Stimulated activated CD4-positive, alpha-beta T cell treated with anti-CD3 and anti-CD28 coated beads, Interleukin-12 subunit alpha, Interleukin-12 subunit beta, amount 100 ng/mL, for 24 hours (primary cell): ENCODE measurements at places on chromosomes 12 and 14.

- no peak for DNase-seq
Measured at GRCh38 chr12:47317175-47317915, 237.6 kb upstream of the AMIGO2 start.

DNA sequence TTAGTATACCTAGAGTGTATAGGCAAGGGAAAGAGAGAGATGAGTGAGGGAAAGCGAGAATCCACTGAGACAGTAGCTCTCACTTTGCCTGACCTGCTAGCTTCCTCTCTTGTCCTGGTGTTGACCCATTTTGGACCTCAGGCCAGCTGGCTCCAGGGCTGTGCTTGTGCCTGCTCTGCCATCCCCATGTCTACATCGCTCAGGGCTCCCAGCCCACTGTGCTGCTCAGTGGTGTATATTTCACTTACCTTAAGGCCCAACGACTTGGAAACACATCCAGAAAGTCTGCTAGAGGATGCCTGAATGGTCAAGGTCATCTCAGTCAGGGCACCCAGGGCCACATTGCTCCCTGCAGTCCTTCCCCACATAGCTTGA is 964 bp upstream of the SERPINA4 start:
- DNase-seq, result no peak

DNA sequence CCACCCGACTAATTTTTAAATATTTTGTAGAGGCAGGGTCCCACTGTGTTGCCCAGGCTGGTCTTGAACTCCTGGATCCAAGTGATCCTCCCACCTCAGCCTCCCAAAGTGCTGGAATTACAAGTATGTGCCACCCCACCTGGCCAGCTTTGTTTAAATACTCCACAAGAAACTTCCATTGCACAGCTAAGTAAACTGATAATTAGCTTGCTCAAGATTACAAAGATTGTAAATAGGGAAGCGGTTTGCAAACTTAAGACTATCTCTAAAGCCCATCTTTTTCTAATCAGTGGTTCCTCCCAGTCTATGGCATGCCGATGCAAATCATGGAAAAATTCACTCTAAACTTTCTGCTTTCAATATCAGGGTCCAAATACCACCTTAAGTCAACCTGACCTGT is 9.7 kb downstream of the SLC7A8 start:
- no peak for DNase-seq

GRCh38 chr14:48693793-48694192 is 892.4 kb downstream of the RPS29 start:
- no peak for DNase-seq

GRCh38 chr12:12176402-12176801 is 90.4 kb downstream of the LRP6 start:
- no peak for DNase-seq

DNA sequence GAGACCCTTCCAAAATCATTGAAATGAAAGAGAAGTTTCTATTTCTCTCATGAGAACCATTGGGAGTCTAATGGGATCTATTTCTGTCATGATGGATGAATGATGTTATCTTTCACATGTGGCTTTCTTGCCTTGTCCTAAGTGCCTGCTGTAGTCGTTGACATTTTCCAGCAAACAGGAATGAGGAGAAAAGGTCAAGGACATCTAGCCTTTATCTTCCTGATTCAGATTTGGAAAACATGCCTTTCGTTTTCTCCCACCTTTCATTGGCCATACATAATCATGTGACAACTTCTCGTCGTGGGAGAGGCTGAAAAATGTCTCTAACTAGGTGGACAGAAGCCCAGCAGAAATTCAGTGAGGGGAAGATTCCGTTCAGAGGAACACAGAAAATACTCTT is 94.5 kb downstream of the PCNX1 start:
- DNase-seq, result no peak

DNA sequence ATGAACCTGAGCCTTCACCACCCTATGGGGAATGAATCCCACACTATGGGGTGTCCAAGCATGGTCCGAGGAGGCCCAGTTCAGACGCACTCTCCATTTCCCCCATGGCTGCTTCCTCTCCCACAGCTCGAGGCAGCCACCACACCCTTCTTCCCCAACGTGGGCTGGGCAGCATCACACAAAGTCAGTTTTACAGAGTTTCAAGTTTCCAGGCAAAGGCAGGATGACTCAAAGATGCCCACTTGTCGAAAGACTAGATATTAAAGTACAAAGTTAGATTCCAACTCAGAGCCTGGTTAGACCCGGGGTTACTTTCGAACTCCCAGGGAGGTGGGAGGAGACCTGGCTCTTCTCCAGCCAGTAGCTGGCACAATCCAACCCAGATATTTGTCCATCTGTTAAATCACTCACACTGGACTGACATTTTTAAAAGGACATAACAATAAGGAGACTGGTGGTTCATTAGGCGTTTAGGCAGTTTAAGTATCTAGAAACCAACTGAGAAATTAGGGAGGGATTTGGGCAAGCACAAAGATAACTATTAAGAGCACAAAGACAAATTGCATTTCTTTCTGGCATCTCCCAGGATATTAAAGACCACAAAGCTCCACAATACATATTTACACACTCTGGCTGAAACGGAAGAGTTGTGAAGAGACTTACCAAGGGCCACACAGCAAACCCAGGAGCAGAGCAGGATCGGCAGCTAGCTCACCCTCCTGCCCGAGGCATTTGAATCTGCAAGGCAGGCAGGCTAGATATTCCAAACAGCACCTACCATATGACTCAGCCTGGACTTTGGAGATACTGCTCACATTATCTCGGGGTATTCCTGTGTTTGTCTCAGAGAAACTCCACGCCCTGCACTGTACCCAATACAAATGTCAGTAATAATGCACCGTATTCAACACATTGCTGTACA is 34.8 kb downstream of the TMCC3 start:
- DNase-seq, result no peak

DNA sequence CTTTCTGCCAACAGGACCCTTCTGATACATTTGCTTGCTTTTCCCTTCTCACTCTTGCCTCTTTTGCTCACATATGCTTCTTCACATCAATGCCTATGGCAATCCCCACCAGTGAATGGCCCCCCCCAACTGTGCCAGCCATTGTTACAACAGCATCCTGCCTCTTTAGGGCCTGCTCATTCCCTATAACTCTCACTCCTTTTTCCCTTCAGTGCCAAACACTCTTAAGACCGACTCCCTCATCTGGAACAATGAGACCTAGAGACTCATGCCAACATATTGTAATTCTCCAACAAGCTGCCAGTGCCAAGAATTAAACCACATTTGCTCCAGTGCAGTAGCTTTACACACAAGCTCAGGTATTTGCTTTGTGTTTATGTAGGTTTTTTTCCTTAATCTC is 189.0 kb downstream of the SOX5 start:
- DNase-seq, result no peak

- no peak for DNase-seq
Measured at GRCh38 chr14:93976477-93977057, at the start of gene ASB2. Gene ASB2 (minus strand): TSS chr14:93976570. CDS start chr14:93964539, 12,031 bp downstream.

DNA sequence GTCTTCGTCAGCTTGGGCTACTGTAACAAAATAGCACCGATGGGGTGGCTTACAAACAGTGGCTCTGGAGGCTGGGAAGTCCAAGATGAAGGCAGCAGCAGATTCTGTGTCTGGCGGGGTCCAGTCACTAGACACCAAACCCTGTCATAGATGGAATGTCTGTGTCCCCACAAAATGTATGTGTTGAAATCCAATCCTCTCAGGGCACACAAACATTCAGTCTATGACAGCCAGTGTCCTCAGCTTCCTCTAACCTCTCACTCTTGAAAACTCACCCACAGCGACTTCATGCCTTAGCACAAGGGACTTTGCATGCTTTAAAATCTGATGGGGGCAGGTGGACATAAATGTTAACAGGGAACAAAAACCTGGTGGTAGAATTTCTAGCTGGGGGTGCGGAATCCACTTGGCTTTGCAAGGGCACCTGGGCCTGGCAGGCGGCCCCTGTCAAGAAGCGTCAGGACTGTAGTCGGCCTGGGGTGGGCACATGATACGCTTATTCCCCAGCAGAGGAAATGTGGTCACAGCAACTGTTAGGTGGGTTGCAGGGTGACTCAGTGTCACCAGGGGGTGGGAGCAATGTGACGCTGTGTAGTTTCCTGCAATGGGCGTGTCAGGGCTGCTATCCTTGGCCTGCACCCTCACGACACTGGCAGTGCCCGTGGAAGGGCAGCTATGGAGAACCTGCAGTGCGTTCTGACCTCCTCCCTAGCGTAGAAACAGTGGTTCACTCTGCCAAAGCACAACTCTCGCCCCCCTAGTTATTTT is 17.7 kb downstream of the RIN3 start:
- DNase-seq, result no peak

- no peak for DNase-seq
Measured at GRCh38 chr12:131795064-131795463, 33.1 kb upstream of the MMP17 start.
